ENCODE measurements at places on chromosomes 3 and 15.

- no peaks in the 10 kb centered on the region for H3K36me3 ChIP-seq
- H3K4me1 ChIP-seq = no peaks in the 10 kb centered on the region
- H3K27ac ChIP-seq = no peak overlapping the region
- no peak for DNase-seq
- no peaks in the 10 kb centered on the region for H3K27me3 ChIP-seq
Measured at GRCh38 chr3:70716832-70717231, 404.4 kb upstream of the MDFIC2 start.

GRCh38 chr3:12507591-12508281, 23.5 kb downstream of the TSEN2 start:
- no peak overlapping the region for H3K27ac ChIP-seq
- peaks cover 6% of the 10 kb centered on the region for H3K36me3 ChIP-seq
- no peaks in the 10 kb centered on the region for H3K27me3 ChIP-seq
- H3K4me3 ChIP-seq = no peak overlapping the region
- H3K4me1 ChIP-seq = no peaks in the 10 kb centered on the region

DNA sequence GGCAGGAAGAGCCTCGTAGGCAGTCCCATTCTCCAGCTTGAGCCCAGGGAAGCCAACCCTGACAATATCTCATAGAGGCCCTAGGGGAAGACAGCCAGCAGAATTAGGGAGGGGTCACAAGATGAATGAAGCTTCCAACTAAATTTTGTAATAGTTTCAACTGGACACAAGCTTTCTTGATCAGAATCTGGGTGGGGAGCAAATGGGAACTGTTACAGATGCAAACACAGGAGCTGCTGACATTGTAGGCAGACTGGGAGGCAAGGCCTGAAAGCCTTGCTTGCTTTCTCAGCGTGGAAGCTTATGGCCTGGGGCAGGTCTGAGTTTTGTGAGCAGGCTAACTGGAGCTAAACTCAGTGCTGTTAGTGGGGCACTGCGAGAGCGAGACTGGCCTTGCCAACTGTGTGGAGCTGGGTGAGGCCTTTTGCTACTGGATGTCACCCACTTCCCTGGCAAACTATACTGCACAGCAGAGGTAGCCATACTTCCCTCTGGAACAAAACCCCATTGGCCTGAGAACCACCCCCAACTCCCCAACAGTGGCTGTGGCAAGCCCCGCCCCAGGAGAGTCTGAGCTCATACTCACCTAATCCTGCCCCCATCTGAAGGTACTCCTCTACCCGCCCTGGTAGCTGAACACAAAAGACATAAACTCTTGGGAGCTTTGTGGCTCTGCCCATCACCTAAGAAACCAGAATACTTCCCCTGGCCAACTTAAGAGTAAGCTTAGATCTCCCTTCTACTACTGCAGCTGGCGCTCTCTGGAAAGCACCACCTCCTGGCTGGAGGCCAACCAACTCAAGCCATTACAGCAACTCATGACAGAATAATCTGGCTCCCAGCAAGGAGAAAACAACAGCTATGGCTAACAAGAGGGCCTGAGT, 42.9 kb downstream of the CFAP20DC start:
- H3K36me3 ChIP-seq = no peaks in the 10 kb centered on the region
- DNase-seq = no peak
- H3K27ac ChIP-seq = no peak overlapping the region
- H3K27me3 ChIP-seq = no peaks in the 10 kb centered on the region
- H3K4me3 ChIP-seq = no peak overlapping the region
- no peaks in the 10 kb centered on the region for H3K4me1 ChIP-seq

- no peak overlapping the region for H3K27ac ChIP-seq
- H3K27me3 ChIP-seq = no peaks in the 10 kb centered on the region
- H3K4me1 ChIP-seq = peaks cover 9% of the 10 kb centered on the region
- no peak overlapping the region for H3K4me3 ChIP-seq
Measured at GRCh38 chr15:79007066-79007465, 62.2 kb upstream of the CTSH start.

DNA sequence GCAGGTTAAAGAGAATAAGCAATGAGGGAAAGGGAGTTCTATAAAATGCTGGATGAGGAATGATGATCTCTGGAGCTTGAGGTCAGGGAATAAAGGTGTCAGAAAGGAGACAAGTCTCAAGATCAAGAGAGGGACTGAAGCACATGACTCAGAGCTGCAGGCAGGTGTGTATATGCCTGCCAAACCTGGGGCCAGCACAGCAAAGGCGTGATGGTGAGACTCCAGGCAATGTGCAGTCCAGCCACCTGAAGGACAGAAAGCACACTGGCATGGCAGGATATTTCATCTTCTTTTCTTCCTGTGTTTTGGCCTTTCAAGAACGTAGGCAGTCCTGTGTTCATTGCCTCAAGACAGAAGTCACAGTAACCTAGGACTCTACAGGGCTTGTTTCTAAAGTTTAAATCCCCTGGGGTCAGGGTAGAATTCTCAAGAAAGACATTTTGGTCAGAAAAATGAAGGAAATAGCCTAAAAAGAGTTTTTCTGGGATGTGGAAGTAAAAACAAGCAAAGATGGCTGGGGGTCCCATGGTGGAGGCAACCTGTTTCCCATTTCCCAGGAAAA, 55.5 kb upstream of the TOPAZ1 start:
- no peak overlapping the region for H3K27ac ChIP-seq
- no peaks in the 10 kb centered on the region for H3K36me3 ChIP-seq
- peaks cover 16% of the 10 kb centered on the region for H3K27me3 ChIP-seq
- H3K4me1 ChIP-seq = no peaks in the 10 kb centered on the region

All from T-cell (primary cell).